ENCODE measurements at places on chromosomes 3 and 15.

- no peak for DNase-seq
- no peaks in the 10 kb centered on the region for H3K27me3 ChIP-seq
- 0 out of 2 replicates have a peak, but pooled peaks cover 8% of the 10 kb centered on the region for H3K4me1 ChIP-seq
- no peak overlapping the region for H3K4me3 ChIP-seq
- H3K27ac ChIP-seq: no peak overlapping the region
- no peaks in the 10 kb centered on the region for H3K36me3 ChIP-seq
These were observed 68.7 kb downstream of the CHRD start for GRCh38 chr3:184448321-184449160.

DNA sequence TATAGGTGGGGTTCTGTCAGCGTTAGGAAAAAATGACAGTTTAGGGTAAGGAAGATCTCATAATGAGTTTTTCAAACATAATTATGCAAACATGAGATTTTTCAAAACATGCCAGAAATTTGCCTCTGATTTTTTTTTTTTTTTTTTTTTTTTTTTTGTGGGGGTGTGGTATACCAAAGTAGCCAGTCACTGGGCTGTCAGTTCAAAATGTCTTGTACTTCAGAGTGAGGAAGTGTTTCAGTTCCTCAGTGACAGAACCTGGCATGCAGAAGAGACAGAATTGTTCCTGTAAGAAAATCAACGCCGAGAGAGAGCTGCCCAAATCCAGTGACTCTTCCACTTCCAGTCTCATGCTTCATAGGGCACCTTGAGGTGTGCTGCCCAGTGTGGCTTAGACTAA lies 9.7 kb downstream of the NCBP2 start:
- peaks cover 39% of the 10 kb centered on the region for H3K36me3 ChIP-seq
- no peak overlapping the region for H3K27ac ChIP-seq
- no peaks in the 10 kb centered on the region for H3K27me3 ChIP-seq
- no peak for DNase-seq

- H3K27me3 ChIP-seq: no peaks in the 10 kb centered on the region
- DNase-seq: no peak
- no peak overlapping the region for H3K4me3 ChIP-seq
- H3K4me1 ChIP-seq: no peaks in the 10 kb centered on the region
These were observed 69.7 kb downstream of the RPLP1 start for GRCh38 chr15:69522361-69522760.

- no peak overlapping the region for H3K27ac ChIP-seq
- no peak overlapping the region for H3K4me3 ChIP-seq
- peaks cover 7% of the 10 kb centered on the region for H3K4me1 ChIP-seq
These were observed 15.5 kb downstream of the RGMA start for GRCh38 chr15:93073465-93073952.

DNA sequence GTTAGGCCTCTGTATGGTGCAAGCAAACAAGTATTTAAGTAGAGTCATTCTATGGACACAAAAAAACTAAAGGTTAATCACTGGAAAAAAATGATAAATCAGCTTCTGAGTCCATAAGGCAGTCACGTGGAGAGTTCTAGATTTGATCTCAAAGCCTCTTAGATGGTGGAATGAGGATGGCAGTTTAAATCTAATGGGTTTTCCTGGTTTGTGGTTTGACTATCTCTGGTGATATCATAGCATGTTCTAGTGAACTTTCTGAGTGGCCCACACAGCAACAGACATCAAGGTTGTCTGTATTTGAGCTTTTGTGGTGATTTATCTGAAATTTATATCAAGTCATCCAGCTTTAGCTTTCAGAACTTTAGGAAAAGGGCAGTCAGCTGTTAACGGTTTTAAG lies 52.4 kb downstream of the ILDR1 start:
- H3K27me3 ChIP-seq: no peaks in the 10 kb centered on the region
- DNase-seq: no peak
- H3K27ac ChIP-seq: no peak overlapping the region

DNA sequence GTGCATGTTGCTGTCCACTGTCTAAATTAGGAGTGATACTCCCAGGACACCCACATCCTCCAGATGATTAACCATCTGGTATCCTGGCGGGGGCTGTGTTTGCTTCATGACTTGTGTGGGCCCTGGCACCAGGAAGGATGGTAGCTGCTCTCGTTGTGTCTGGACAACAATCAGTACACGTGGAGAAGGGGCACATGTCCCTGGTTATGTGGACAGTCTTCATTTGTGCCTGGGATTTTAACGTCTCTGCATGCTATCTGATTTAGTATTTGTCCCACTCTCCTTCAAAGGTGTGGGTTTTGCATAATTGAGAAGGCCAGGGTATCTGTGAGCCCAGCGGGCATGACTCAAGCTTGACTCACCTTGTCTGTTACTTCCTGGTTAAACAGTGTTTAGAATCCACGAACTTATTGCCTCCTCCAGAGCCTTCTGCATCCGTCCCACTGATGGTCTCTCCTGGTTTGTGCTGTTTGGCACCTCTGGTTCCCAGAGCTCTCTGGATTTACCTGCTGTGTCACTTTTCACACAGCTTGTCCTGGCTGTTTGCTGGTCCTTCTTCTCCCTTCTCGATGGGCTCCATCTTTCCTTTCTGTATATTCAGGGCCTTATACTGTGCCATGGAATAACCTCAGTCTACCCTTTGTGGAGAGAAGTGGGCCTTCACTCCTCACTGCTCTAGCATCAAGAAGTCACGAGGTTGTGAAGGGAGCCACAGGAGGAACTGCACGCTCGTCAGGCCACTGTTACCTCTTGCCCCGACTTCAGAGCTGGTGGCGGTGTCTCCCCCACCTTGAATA lies 32.5 kb downstream of the ARNT2 start:
- H3K36me3 ChIP-seq: no peaks in the 10 kb centered on the region
- DNase-seq: peak; percentile 42
- H3K27ac ChIP-seq: peak overlapping the region; percentile 34
- H3K4me3 ChIP-seq: no peak overlapping the region
- H3K4me1 ChIP-seq: peaks cover 14% of the 10 kb centered on the region

GRCh38 chr3:41276191-41276590 lies 76.9 kb downstream of the CTNNB1 start:
- H3K4me1 ChIP-seq: no peaks in the 10 kb centered on the region
- H3K27ac ChIP-seq: no peak overlapping the region
- DNase-seq: no peak
- no peaks in the 10 kb centered on the region for H3K36me3 ChIP-seq

- peaks cover 17% of the 10 kb centered on the region for H3K4me1 ChIP-seq
- H3K36me3 ChIP-seq: peaks cover 34% of the 10 kb centered on the region
- H3K27me3 ChIP-seq: no peaks in the 10 kb centered on the region
- no peak overlapping the region for H3K4me3 ChIP-seq
These were observed 4.5 kb downstream of the RPL22L1 start for GRCh38 chr3:170865209-170866094.

- no peaks in the 10 kb centered on the region for H3K4me1 ChIP-seq
- no peaks in the 10 kb centered on the region for H3K27me3 ChIP-seq
- no peak overlapping the region for H3K4me3 ChIP-seq
- H3K36me3 ChIP-seq: no peaks in the 10 kb centered on the region
- no peak overlapping the region for H3K27ac ChIP-seq
These were observed 16.4 kb upstream of the ALAS1 start for GRCh38 chr3:52181543-52181942.

GRCh38 chr15:56772868-56773639 lies 39.7 kb upstream of the ZNF280D start:
- no peak overlapping the region for H3K27ac ChIP-seq
- no peaks in the 10 kb centered on the region for H3K36me3 ChIP-seq
- peaks cover 10% of the 10 kb centered on the region for H3K27me3 ChIP-seq
- no peak overlapping the region for H3K4me3 ChIP-seq
- DNase-seq: no peak

DNA sequence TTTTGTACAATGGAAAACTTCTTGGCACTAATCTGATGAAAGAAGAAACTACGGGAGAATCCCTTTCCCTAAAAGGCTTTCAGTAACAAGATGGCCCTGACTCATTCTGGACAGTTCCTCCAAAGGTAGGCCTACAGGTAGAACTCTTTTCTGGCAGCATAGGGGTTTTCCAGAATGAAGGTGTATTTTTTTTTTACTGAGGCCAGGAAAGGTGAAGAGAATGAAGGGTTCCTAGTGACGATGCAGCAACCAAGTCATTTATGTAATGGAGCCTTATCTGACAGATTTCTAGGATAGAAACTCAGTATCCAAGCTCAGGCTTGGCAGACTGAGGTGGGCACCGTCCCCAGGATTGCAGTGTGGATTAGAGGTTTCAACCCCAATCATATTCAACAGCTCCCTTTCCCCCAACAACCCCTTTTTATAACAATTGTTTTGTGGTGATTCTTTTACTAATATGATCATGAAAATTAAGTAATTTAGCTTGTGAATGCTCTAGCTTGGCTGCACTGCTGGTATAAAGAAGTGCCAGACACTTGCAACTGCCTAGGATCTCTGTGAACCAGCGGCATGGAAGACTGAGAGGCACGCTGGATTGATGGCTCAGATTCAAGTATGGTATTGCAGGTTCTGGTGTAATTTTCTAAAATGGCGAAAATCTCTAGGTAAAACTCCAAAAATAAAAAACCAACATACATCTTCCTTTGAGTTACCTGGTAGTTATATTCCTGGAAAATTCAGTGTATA lies 8.7 kb upstream of the TRIM69 start:
- H3K27me3 ChIP-seq: no peaks in the 10 kb centered on the region
- peak overlapping the region; percentile 91 for H3K4me3 ChIP-seq
- peaks cover 43% of the 10 kb centered on the region for H3K4me1 ChIP-seq
- peak overlapping the region; percentile 99 for H3K27ac ChIP-seq
- no peaks in the 10 kb centered on the region for H3K36me3 ChIP-seq
- no peak for DNase-seq

- no peak overlapping the region for H3K4me3 ChIP-seq
- DNase-seq: no peak
These were observed 454.0 kb upstream of the ROBO2 start for GRCh38 chr3:76585794-76586392.

GRCh38 chr3:193023218-193023617 lies 105.6 kb upstream of the MB21D2 start:
- H3K4me3 ChIP-seq: no peak overlapping the region
- DNase-seq: no peak
- no peaks in the 10 kb centered on the region for H3K4me1 ChIP-seq
- no peaks in the 10 kb centered on the region for H3K36me3 ChIP-seq
- H3K27me3 ChIP-seq: no peaks in the 10 kb centered on the region

- no peak overlapping the region for H3K4me3 ChIP-seq
- H3K27me3 ChIP-seq: no peaks in the 10 kb centered on the region
- no peak for DNase-seq
These were observed 60.3 kb upstream of the TP63 start for GRCh38 chr3:189570916-189571315.

DNA sequence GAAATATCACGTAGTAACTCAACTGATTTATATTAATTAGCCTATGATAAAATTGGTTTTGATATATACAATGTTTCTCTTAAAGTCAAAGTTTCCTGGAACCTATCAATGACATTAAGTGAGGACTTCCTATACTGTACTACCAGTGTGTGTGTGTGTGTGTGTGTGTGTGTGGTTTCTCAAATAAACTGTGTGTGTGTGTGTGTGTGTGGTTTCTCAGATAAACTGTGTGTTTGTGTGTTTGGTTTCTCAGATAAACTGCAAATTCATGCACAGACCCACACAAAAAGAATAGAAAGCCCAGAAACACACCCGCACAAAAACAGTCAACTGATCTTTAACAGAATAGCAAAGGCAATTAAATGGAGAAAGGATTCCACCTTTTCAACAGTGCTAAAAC lies 14.5 kb upstream of the WDR5B start:
- H3K4me3 ChIP-seq: no peak overlapping the region
- H3K36me3 ChIP-seq: peaks cover 46% of the 10 kb centered on the region
- no peaks in the 10 kb centered on the region for H3K4me1 ChIP-seq
- no peak overlapping the region for H3K27ac ChIP-seq

DNA sequence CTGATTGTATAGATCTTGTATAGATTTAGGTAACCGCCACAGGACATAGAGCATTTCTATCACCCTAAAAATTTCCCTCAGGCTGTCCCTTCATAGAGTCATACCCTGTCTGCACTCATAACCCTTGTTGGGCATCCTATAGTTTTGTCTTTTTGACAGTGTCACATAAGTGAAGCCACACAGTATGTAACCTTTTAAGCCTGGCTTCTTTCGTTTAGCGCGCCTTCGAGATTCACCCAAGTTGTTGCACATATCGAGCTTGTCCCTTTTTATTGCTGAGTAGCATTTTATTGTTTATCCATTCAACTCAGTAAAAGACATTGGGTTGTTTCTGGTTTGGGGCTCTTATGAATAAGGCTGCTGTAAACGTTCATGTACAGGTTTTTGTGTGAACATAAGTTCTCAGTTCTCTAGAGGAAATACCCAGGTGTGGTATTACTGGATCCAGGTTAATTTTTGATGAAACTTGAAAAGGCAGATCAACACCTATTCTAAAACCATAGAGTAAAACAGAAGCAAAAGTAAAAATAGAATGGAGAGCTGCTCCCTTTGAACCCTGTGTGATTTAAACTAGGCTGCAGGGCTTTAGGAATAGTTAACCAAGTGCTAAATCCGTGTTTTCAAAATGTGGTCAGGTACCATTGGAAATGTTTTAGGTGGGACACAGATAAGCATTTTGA lies 49.5 kb downstream of the CD86 start:
- H3K36me3 ChIP-seq: no peaks in the 10 kb centered on the region
- peaks cover 4% of the 10 kb centered on the region for H3K27me3 ChIP-seq
- H3K4me1 ChIP-seq: no peaks in the 10 kb centered on the region
- H3K4me3 ChIP-seq: no peak overlapping the region

GRCh38 chr3:184315871-184316661 lies 1.7 kb downstream of the EIF4G1 start:
- peak overlapping the region; percentile 94 for H3K27ac ChIP-seq
- DNase-seq: no peak
- peaks cover 19% of the 10 kb centered on the region for H3K36me3 ChIP-seq
- peaks cover 44% of the 10 kb centered on the region for H3K4me1 ChIP-seq
- H3K4me3 ChIP-seq: peak overlapping the region; percentile 96
- no peaks in the 10 kb centered on the region for H3K27me3 ChIP-seq

GRCh38 chr3:126927846-126928245 lies 55.1 kb upstream of the PLXNA1 start:
- no peaks in the 10 kb centered on the region for H3K36me3 ChIP-seq
- H3K27me3 ChIP-seq: no peaks in the 10 kb centered on the region
- peaks cover 43% of the 10 kb centered on the region for H3K4me1 ChIP-seq

DNA sequence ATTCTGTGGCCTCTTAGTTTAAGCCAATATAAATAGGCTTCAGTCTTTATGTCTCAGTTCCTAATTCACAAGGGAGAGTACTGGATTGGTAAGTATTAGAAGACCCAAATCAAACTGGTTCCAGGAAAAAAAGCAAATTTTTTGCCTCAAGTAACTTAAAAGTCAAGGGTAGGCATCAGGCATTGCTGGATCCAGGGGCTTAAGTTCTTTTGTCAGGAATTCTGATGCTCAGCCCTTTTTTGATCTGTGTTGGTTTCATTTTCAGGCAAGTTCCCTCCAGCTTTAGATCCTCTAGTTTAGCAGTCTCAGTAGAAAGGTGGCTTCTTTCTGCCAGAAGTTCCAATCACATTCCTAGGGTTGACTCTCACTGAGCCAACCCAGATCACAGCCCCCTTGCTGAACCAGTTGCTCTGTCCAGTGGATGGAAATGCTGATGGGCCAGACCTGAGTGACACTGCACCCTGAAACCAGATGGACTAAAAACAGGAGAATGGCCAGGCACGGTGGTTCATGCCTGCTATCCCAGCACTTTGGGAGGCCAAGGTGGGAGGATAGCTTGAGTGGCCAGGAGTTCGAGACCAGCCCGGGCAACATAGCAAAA lies 253.5 kb downstream of the SHQ1 start:
- H3K4me3 ChIP-seq: no peak overlapping the region
- H3K4me1 ChIP-seq: no peaks in the 10 kb centered on the region

Measured in Panc1 (cell line).